ENCODE measurements at places on chromosomes 12 and 14. TPM values are rescaled to one million over a fixed set of nuclear protein-coding genes. Genes with fewer than 3 reads are reported as not detected.

DNA sequence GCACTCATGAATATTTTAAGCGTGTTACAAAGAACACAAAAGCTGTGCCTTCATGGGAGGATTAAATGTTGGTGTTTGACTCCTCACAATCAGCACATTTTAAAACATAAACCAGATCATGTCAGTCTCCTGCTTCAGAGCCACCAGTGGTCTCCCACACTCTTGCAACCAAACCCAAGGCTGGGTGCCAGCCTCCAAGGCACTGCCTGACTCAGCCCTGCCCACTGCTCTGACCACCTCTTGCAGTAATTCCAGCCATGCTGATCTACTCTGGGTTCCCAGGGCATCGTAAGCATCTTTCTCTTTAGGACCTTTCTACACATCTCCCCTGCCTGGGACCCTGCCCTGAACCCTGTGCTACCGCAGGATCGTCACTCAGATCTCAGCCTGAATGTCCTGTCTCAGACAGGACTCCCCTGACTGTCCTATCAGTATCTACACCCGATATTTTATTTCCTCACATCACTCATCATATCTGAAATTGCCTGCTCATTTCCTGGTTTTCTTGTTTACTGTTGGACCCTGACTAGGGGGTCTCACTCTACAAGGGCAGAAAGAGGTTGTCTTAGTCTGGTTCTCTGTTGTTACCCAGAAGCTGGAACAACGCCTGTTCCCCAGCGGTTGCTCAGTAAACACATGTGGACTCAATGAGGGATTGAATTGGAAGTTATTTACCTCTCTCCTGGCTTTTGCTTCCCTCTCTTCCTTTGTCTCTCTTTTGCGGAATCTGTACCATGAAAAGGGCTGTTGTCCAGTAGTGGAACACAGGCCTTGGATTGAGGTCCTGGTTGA lies 449.8 kb downstream of the RAD51B start:
- no peak for DNase-seq

Gene TAS2R14
- not detected for total RNA-seq

Gene FAM161B
- total RNA-seq, result 5.4 TPM

GRCh38 chr12:2267703-2268470 lies 215.1 kb downstream of the CACNA1C start:
- DNase-seq, result no peak

Gene REM2
- total RNA-seq, result not detected

DNA sequence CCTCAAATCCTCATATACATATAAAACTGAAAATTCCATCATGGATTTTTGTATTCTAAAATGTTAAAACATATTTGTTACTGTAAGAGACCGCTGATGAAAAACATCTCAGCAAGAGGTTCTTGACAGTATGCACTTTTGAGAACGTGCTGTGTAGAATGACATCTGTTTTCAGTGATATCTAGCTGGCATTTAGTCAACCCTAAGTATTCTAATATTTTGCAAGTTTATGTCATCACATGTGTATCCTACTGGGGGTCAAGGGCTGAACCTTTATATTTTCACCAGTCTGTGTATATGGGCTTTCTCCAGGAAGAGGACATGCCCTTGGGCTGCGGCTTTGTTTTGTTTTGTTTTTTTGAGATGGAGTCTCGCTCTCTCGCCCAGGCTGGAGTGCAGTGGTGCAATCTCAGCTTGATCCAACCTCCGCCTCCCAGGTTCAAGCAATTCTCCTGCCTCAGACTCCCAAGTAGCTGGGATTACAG lies 22.0 kb upstream of the YARS2 start:
- DNase-seq, result no peak

DNA sequence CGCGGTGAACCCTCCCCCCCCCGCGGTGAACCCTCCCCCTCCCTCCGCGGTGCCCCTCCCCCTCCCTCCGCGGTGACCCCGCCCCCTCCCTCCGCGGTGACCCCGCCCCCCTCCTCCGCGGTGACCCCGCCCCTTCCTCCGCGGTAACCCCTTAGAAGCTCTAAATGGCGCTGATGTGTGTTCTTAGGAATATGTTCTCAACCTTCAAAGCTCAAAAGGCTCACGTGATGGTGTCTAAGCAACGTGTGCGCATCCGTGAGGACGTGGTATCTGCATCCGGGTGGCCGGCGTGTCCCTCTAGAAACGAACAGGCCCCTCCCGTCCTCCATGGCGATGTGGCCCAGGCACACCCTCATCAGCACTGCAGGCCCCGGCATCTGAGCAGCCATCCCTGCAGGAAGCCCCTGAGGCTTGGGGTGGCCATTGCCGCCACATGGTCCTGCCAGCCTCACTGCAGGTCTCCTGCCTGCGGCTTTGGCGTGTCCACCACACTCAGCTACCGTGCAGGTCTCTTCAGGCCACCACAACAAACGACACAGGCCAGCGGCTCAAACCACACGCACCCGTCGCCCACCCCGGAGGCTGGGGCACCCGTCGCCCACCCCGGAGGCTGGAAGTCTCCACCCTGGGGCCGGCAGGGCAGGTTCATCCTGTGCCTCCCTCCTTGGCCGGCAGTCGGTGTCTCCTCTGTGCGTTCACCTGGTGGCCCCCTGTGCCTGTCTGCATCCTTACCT lies 14.5 kb upstream of the FBRSL1 start:
- no peak for DNase-seq

Measured in transverse colon (tissue), 4 donors.